ENCODE measurements at places on chromosomes 4 and X.

- no peaks in the 10 kb centered on the region for H3K36me3 ChIP-seq
- no peak for DNase-seq
- H3K4me3 ChIP-seq, result no peak overlapping the region
Observed at GRCh38 chrX:45696736-45697135, 496.1 kb upstream of the DIPK2B start.

DNA sequence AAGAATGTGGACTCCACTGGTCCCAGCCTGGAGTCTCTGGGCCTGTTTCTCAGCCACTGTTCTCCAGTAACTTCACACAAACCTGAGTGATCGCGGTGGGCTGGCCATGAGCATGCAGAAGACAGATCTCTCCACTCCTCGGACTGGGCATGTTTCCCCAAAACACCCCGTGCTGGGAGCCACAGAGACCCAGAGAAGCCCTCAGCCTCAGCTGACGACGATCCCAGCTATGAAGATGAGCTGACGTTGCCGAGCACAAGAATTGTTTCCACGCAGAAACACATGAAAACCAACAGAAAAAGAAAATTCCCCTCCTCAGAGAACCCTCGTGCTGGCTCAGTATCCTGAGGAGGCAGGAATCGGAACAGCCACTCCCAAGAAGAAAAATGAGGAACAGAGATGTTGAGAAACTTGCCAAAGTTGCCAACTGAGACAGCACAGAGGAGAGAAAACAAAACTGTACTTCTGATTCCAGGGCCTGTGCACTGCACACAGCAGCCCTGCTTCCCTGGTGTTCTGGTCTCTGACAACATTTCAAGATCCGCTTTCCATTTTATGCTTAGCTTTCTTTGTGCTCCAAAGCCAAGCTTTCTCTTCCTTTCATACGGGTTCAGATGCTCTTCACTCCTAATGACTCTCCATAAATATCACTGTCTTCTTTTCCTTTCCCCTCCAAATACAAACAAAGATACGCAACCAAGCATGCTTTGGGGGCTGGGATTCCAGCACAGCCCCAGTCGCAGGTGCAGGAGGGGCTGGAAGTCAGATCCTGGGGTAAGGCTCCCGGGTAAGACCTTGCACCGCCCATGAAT lies 81.4 kb downstream of the IRF2 start:
- no peak overlapping the region for H3K4me3 ChIP-seq
- DNase-seq, result no peak
- H3K4me1 ChIP-seq, result no peaks in the 10 kb centered on the region
- no peaks in the 10 kb centered on the region for H3K27me3 ChIP-seq

GRCh38 chr4:38396091-38396490 lies 267.9 kb upstream of the KLF3 start:
- no peaks in the 10 kb centered on the region for H3K36me3 ChIP-seq
- no peak overlapping the region for H3K4me3 ChIP-seq
- DNase-seq, result no peak
- no peak overlapping the region for H3K27ac ChIP-seq
- no peaks in the 10 kb centered on the region for H3K27me3 ChIP-seq

DNA sequence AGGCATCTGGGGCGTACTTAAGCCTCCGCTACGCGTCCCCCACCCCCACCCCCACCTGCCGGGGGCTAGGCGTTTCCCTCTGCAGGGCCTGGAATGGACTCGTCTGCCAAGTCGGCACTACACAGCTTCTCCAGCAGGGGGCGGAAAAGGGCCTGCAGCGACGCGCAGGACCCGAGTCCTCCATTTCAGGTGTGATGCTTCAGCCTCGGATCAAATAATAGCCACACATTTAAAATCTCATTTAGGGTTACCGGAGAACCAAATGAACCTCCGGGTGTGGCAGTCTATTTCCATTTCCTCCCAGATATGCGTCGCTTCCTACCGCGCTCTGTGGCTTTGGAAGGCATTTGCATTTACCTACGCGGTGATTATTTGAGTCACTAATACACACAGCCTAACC lies 2.9 kb downstream of the PAK3 start:
- no peak for DNase-seq
- no peak overlapping the region for H3K27ac ChIP-seq
- no peaks in the 10 kb centered on the region for H3K4me1 ChIP-seq
- H3K27me3 ChIP-seq, result no peaks in the 10 kb centered on the region
- H3K36me3 ChIP-seq, result no peaks in the 10 kb centered on the region

- H3K36me3 ChIP-seq, result no peaks in the 10 kb centered on the region
- no peaks in the 10 kb centered on the region for H3K27me3 ChIP-seq
- H3K27ac ChIP-seq, result no peak overlapping the region
- H3K4me3 ChIP-seq, result no peak overlapping the region
Observed at GRCh38 chr4:189294574-189294973, 646.1 kb upstream of the FRG1 start.

- no peaks in the 10 kb centered on the region for H3K4me1 ChIP-seq
- no peak overlapping the region for H3K4me3 ChIP-seq
- DNase-seq, result no peak
Observed at GRCh38 chr4:125334926-125335325, 20.2 kb downstream of the FAT4 start.

GRCh38 chr4:43452948-43453347 lies 560.4 kb downstream of the GRXCR1 start:
- no peaks in the 10 kb centered on the region for H3K36me3 ChIP-seq
- H3K27ac ChIP-seq, result no peak overlapping the region
- DNase-seq, result no peak
- H3K27me3 ChIP-seq, result no peaks in the 10 kb centered on the region

DNA sequence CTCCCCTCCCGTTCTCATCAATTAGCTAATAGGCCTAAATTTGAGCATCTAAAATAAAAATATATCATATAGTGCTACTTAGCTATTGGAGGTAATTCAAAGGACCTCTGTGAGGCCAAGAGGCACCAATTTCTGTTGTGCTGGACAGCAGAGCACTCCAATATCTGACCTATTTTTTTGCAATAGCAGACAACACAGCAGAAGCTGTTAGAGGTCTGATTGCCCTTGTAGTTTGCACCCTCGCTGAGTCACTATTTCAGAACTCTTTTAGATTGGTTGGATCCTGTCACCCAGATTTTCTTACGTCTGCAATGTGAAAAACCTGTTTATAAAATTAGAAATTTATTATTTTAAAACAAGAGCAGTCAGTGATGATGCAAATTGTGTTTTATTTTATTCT lies 184.1 kb downstream of the CEP135 start:
- H3K4me1 ChIP-seq, result no peaks in the 10 kb centered on the region
- H3K36me3 ChIP-seq, result no peaks in the 10 kb centered on the region
- no peaks in the 10 kb centered on the region for H3K27me3 ChIP-seq
- H3K4me3 ChIP-seq, result no peak overlapping the region

DNA sequence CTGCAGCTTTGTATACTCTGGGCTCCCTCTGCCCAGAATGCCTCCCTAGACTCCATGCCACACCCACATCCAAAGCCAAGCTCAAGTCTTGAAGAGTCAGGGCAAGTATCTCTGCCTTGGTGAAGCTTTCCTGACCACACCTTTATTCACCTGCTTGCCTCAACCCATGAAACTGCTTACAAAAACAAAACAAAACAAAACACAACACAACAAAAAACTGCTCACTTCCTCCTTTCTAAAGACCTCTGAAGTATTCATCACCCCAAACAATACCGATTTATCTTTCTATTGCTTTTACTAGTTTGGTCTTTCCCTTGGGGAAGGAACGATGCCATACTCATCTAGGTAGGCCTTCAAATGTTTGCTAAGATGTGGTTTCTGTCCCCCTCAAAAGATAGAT lies 45.0 kb downstream of the TMEM165 start:
- no peak overlapping the region for H3K4me3 ChIP-seq
- no peaks in the 10 kb centered on the region for H3K27me3 ChIP-seq
- no peak overlapping the region for H3K27ac ChIP-seq
- DNase-seq, result no peak
- H3K36me3 ChIP-seq, result no peaks in the 10 kb centered on the region

GRCh38 chrX:640641-641040 lies 10.1 kb downstream of the SHOX start:
- no peak for DNase-seq
- no peaks in the 10 kb centered on the region for H3K27me3 ChIP-seq
- no peak overlapping the region for H3K4me3 ChIP-seq
- H3K36me3 ChIP-seq, result no peaks in the 10 kb centered on the region
- no peaks in the 10 kb centered on the region for H3K4me1 ChIP-seq
- no peak overlapping the region for H3K27ac ChIP-seq

DNA sequence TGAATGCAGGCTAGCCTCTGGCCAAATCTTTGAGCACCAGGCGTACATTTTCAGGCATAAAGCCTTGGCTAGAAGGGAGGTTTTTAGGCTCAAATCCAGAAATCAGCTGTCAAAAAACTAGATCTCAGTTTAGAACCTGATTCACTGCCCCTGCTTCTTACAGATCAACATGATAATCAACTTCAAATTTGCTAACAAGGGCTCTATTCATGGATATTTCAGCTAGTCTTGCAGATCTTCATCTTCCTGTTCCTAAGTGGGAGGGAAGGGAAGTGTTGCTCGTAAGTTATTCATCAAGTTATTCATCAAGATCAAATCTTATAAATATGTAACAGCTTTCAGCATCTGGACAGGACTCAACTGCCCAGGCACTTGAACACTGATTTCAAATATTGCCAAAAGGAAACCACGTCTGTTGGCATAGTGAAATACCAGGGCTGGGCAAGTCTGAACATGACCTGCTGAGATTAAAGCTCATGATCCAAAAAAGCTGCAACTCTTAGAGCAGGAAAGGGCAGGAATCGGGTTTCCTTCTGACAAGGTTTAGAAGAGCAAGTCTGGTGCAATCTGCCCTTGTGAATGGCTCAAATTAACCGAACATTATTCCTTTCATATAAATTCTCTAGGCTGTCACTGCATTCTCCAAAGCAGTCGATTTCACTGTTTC lies 200.3 kb downstream of the PDGFC start:
- H3K4me3 ChIP-seq, result no peak overlapping the region
- DNase-seq, result peak; percentile 75
- H3K27ac ChIP-seq, result peak overlapping the region; percentile 63
- H3K27me3 ChIP-seq, result no peaks in the 10 kb centered on the region
- H3K4me1 ChIP-seq, result no peaks in the 10 kb centered on the region

DNA sequence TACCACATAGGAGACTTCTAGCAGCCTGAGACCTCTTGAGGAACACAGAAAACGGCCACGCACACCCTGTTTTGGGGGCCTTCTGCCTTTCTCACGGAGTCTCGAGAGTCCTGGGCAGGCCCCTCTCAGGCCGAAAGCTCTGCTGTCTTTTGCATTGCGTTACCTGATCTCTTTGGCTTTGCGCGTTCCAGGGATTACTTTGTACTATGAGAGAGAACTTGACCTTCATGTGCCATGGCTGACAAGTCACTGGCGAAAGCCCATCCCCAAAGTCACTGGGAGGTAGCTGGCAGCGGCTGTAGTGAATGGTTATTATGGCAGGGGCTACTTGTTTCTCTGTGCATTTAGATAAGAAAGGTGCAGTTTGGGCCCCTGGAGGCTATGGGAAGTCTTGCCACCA lies 8.0 kb upstream of the NAT8L start:
- no peak for DNase-seq
- no peak overlapping the region for H3K27ac ChIP-seq
- H3K36me3 ChIP-seq, result no peaks in the 10 kb centered on the region
- H3K4me3 ChIP-seq, result no peak overlapping the region

GRCh38 chrX:65925005-65925404 lies 114.9 kb downstream of the VSIG4 start:
- peaks cover 36% of the 10 kb centered on the region for H3K27me3 ChIP-seq
- no peaks in the 10 kb centered on the region for H3K4me1 ChIP-seq
- H3K27ac ChIP-seq, result no peak overlapping the region
- no peaks in the 10 kb centered on the region for H3K36me3 ChIP-seq
- H3K4me3 ChIP-seq, result no peak overlapping the region

- no peak overlapping the region for H3K4me3 ChIP-seq
- H3K27me3 ChIP-seq, result no peaks in the 10 kb centered on the region
- no peaks in the 10 kb centered on the region for H3K4me1 ChIP-seq
Observed at GRCh38 chr4:15558561-15558960, 88.9 kb downstream of the CC2D2A start.

DNA sequence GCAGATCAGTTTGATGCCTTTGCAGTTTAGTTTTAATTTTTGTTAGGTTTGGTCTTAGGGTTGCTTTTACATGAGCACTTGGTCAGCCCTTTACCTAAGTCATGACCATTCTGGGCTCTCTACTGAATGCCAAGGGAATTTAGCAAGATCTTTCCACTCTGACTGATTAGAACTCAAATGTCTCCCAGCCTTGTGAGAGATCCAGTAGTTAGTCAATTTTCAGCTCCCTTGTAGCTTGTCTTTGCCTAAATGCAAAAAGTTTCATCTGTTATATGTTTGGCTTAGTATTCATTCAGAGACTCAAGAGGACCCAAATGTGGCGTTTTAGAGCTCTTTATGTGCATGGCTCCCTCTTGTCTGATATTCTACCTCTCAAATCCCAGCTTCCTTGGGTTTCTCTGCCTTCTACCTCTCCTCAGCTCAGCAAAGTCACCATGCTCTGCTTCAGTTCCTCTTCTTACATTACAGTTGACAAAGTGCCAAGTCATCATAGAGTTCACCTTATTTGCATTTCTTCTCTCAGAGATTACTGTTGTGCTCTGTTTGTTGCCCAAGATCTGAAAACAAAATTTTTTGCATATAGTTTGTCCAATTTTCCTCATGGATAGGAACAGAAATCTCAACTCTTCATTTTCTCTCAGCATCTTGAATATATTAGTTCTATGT lies 17.5 kb upstream of the JAKMIP1 start:
- no peak overlapping the region for H3K4me3 ChIP-seq
- H3K27me3 ChIP-seq, result peaks cover 34% of the 10 kb centered on the region
- no peak overlapping the region for H3K27ac ChIP-seq
- H3K36me3 ChIP-seq, result no peaks in the 10 kb centered on the region
- no peaks in the 10 kb centered on the region for H3K4me1 ChIP-seq

- no peaks in the 10 kb centered on the region for H3K27me3 ChIP-seq
- no peak for DNase-seq
- H3K36me3 ChIP-seq, result no peaks in the 10 kb centered on the region
Observed at GRCh38 chr4:87330761-87331160, 8.1 kb upstream of the HSD17B13 start.

GRCh38 chr4:46329118-46329976 lies 60.6 kb downstream of the GABRA2 start:
- no peaks in the 10 kb centered on the region for H3K4me1 ChIP-seq
- H3K27me3 ChIP-seq, result no peaks in the 10 kb centered on the region
- no peak overlapping the region for H3K4me3 ChIP-seq
- no peak overlapping the region for H3K27ac ChIP-seq
- no peak for DNase-seq

GRCh38 chr4:42151568-42152506 lies 618 bp downstream of the BEND4 start:
- H3K27ac ChIP-seq, result no peak overlapping the region
- peaks cover 51% of the 10 kb centered on the region for H3K27me3 ChIP-seq
- peaks cover 5% of the 10 kb centered on the region for H3K4me1 ChIP-seq
- no peaks in the 10 kb centered on the region for H3K36me3 ChIP-seq
- no peak for DNase-seq

DNA sequence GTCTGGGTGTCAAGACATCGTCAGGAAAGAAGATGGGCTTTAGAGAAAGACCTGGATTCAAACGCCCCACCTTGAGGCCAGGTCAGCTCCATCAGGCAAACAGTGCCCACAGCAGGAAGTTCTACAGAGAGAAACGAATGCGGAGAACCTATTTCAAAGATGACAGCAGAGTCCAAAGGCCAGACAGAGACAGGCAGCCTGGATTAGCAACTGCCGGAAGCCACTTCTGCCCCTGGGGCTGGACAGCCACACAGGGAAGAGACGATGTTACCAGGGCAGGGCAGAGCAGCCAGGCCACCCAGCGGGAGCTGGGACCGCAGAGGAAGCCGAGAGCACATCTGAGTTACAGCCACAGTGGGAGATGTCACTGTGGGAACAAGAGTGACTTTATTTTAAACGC lies 1.2 kb downstream of the C4orf50 start:
- H3K36me3 ChIP-seq, result no peaks in the 10 kb centered on the region
- H3K27ac ChIP-seq, result no peak overlapping the region
- peaks cover 7% of the 10 kb centered on the region for H3K27me3 ChIP-seq
- no peaks in the 10 kb centered on the region for H3K4me1 ChIP-seq
- H3K4me3 ChIP-seq, result no peak overlapping the region

Measured in breast epithelium (tissue), 4 donors.